PC-3 (cell line): ENCODE measurements at places on chromosomes 5 and 9. TPM values are rescaled to one million over a fixed set of nuclear protein-coding genes. Genes with fewer than 3 reads are reported as not detected.
A peak's percentile ranks its signal among the peaks of the same experiment; 100 is the strongest.

DNA sequence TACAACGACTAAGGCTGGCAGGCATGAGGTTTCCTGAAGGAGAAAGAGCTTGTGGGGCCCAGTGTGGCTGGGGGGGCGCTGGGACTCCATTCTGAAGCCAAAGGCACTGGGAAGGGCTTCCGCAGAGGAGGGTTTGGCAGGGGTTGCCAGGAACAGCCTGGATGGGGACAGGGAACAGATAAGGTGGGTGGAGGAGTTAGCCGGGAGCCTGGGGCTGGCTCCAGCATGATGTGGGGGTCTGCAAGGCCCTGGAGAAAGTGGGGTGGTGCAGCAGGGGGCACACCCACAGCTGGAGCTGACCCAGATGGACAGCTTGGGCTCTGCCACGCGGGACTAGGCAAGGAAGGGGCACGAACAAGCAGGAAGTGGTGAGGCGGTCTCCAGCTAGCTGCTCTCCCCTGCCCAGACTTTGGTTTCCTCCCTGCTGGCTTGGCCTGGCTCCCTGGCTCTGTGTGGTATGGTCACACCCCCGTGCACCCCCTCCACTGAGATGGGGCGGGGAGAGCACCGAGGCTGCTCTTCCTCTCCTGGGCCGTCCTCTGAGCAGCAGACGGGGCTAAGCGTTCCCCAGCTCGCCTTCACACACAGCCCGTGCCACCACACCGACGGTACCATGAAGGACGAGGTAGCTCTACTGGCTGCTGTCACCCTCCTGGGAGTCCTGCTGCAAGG, at the start of gene LTC4S:
TSS of gene LTC4S (plus strand) at position 519 of the 672 bp plus-strand sequence. CDS start at position 614, 95 bp downstream.
- peaks cover 8% of the 10 kb centered on the region; the same call in 1 of the 2 replicates for H3K4me1 ChIP-seq
- no peak for DNase-seq
- H3K36me3 ChIP-seq: no peaks in the 10 kb centered on the region

GRCh38 chr5:80057099-80057498, 22.0 kb downstream of the THBS4 start:
- H3K4me3 ChIP-seq: no peak overlapping the region
- no peak for DNase-seq
- no peaks in the 10 kb centered on the region for H3K4me1 ChIP-seq
- H3K27ac ChIP-seq: no peak overlapping the region
- 0 out of 2 replicates have a peak, but pooled peaks cover 5% of the 10 kb centered on the region for H3K27me3 ChIP-seq
- H3K36me3 ChIP-seq: no peaks in the 10 kb centered on the region

- no peaks in the 10 kb centered on the region for H3K4me1 ChIP-seq
- no peak for DNase-seq
- no peak overlapping the region for H3K4me3 ChIP-seq
- no peaks in the 10 kb centered on the region for H3K27me3 ChIP-seq
- H3K36me3 ChIP-seq: no peaks in the 10 kb centered on the region
These were observed 418.6 kb downstream of the TMEM38B start for GRCh38 chr9:106112935-106113334.

GRCh38 chr5:131677115-131677514, 42.1 kb upstream of the RAPGEF6 start:
- no peak for DNase-seq
- H3K27me3 ChIP-seq: no peaks in the 10 kb centered on the region
- no peak overlapping the region for H3K4me3 ChIP-seq
- peaks cover 4% of the 10 kb centered on the region; the same call in 1 of the 2 replicates for H3K36me3 ChIP-seq

GRCh38 chr9:116716438-116716837, 29.3 kb downstream of the TRIM32 start:
- H3K27me3 ChIP-seq: 0 out of 2 replicates have a peak, but pooled peaks cover 9% of the 10 kb centered on the region
- no peak overlapping the region for H3K27ac ChIP-seq
- no peak overlapping the region for H3K4me3 ChIP-seq

Gene PGM5
- total RNA-seq: 75.5 and 90.2 TPM in 2 replicates

- H3K27me3 ChIP-seq: 0 out of 2 replicates have a peak, but pooled peaks cover 8% of the 10 kb centered on the region
- no peak overlapping the region for H3K4me3 ChIP-seq
- H3K4me1 ChIP-seq: no peaks in the 10 kb centered on the region
- H3K27ac ChIP-seq: no peak overlapping the region
- no peak for DNase-seq
- no peaks in the 10 kb centered on the region for H3K36me3 ChIP-seq
These were observed 15.5 kb downstream of the IGFBPL1 start for GRCh38 chr9:38408719-38409118.

DNA sequence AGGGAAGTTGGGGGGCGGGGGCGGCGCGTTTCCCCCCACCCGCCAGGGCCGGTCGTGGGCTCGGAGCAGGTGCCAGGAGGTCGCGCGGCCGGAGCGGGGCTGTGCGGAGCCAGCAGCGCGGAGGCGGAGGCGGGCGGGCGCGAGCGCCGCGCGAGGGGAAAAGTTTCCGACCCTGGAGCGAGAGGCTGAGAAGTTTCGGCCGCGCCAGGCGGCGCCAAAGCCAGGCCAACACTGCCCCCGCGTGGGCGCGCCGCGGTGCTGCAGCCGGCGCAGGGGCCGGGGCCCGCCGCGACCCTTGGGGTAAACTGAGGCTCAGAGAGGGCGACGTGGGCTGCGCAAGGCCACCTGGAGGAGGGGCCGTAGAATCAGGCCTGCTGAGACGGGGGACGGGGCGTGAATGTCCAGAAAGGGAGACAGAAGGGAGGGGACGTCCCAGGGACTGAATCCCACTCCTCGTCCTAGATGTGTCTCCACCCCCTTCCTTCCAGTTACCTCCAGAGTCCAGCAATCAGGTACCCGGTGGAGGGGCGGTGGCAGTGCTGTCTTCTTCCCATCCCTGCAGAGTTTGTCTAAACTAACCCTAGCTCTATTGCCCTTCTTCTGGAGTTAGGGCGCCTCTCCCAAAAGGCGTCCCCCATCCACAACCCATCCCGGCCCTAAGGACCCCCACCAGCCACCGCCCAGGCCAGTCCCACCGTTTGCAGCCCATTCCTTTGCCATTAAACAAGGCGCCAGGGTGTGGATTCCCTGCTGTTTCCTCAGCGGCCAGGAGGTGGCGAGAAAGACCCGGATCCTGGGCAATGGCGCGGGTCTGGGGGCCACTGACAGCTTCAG, 10.2 kb downstream of the C9orf50 start:
- no peaks in the 10 kb centered on the region for H3K27me3 ChIP-seq
- peaks cover 8% of the 10 kb centered on the region; the same call in 1 of the 2 replicates for H3K4me1 ChIP-seq
- no peaks in the 10 kb centered on the region for H3K36me3 ChIP-seq
- H3K4me3 ChIP-seq: peak overlapping the region; percentile 75
- H3K27ac ChIP-seq: no peak overlapping the region
